Stimulated activated CD8-positive, alpha-beta memory T cell treated with anti-CD3 and anti-CD28 coated beads, Interleukin-7, amount 100 ng/mL, for 1 hour (primary cell): ENCODE measurements at places on chromosomes 13 and 19.

DNA sequence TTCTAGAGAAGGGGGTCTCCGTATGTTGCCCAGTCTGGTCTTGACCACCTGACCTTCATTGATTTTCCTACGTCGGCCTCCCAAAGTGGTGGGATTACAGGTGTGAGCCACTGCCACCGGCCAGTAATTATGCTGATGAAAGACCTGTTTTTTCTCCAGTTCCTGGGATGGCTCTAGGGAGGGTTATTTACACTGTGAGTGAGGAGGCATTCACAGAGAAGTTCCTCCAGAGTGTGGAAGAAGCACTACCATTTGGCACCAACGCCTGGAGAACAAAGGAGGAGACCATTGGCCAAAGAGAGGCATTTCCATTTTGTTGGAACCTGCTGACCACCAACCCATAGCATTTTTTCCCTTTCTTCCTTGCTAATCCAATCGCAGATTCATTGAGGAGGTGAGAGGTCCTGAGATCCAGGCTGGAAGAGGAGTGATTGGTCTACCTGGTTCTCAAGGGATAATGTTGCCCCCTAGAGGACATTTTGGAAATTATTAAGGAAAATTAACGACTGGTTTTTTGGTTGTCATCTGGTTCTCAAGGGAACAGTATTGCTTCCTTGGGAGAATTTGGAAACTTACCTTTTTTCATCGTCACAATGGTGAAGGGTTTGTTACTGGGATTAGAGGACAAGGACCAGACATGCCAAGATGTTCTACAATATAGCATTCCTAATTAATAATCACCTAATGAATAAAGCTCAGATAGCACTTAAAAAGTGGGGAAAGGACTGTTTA is 5.5 kb upstream of the SAE1 start:
- no peak for DNase-seq

DNA sequence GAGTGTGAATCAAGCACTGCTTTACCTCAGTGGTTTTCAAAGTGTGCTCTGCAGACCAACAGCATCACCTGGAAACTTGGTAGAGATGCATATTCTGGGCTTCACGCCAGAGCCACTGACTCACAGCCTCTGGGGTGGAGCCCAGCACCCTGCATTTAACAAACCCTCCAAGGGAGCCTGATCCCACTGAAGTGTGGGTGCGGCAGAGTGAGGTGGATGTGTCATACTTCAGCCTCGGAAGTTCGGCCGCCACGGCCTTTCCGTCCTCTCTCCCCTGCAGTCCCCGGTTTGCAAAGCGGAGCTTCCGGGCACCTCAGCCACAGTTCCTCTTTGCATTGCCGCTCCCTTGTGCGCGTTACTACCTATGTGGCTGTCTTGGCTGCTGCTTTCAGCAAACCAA is 33.3 kb upstream of the MICU2 start:
- no peak for DNase-seq

DNA sequence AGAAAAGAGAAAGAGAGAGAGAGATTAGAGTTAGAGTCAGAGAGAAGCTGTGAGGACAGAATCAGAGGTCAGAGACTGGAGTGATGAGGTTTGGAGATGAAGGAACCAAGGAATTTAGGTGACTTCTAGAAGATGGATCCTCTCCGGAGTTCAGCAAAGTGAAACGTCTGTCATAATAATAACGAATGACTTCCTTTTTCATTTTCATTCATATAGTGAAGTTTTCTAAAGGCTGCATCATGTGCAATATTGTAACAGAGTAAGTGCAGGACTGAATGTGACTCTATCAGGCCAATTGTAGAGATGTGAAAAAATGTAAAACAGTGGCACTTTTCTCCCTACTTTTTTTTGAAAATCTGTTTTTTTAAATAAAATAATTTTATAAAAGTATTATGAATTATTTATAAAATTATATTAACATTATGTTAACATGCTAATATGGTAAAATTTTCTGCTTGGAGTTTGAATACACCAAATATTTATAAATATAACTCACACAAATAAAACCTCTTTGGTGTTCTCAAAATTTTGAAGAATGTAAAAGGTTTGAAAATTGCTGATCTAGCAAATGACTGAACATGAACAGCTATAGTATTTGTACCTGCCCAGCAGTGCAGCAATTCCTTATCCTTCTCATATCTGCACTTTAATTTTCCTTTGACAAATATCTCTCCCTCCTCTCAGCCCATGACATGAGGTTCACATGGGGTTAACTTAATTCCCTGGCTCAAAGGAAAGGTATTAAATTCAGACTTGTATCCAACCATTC is 4.2 kb upstream of the TNFSF11 start:
- DNase-seq: no peak

DNA sequence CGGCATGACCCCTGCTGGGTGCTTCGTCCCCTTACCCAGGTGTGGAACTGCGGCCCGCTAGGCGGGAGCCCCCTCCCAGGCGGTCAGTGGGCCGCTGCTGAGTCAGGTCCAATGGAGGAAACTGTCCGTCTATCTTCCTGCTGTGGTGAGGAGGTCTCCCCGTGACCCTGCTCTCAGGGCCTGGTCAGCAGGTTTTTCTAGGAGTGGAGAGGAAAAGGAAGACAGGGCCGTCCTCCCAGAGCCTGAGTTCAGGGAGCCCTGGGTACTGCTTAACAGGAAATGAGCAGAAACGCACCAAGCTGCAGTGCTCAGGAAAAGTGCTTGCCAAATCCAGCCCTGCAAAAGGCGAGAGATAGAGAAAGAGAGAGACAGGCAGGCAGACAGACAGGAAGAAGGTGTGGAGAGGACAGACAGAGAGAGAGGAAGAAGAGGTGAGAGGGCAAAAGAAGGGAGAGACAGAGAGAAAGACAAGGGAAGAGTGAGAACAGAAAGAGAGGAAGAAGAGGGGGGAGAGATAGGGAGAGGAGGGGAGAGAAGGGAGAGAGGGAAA is 10.3 kb downstream of the SH3GL1 start:
- DNase-seq: no peak

DNA sequence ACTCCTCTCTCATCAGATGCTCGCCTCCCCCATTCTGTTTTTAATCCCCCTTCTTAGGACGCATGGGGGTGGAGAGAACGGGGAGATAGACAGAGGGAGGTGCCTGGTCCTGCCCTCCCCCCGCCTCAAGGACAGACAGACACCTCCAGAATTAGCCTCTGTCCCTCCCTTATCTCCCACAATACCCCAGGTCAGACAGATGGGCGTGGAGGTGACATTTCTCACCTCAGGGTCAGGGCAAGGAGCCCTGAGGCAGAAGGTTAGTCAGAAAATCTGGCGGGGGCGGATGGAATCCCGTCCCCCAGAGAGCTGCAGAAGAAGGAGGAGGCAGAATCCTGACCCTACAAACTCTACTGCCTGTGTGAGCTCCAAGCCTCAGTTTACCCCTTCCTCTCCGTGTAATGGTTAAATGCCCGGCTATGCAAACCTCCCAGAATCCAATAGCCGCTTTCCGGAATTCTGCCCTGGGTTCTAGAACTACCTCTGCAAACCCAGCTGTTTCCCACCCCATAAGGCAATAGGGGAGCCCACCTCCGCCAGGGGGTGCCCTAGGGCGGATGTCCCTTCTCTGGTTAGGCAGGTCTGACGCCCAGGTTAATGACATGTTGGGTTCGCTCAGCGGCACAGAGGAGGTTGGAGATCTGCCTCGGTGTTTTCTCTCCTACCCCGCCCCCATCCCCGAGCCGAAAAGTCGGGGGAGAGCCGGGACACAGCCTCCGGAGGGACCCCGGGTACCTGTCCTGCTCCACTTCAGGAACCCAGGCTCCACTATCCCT is 900 bp downstream of the PPP1R13L start:
- no peak for DNase-seq

- DNase-seq: no peak
Measured at GRCh38 chr13:57437587-57437986, 194.0 kb upstream of the PCDH17 start.

DNA sequence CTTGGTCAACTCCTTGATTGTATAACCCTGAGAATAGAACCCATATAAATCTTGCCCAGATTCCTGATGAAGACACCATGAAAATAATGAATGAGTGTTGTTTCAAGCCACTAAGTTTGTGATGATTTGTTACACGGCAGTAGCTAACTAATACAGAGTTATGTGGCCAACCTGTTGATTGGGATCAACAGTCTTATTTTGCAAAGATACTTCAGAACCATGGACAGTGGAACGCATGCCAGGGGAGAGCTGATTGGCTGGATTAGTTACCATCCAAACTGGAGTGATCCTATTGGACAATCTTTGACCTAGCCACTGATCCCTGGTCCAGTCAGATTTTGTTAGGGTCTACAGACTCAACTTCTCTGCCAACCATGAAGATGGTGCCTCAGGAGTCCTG is 26.6 kb downstream of the CD70 start:
- DNase-seq: no peak
